Vagina (tissue), 2 donors: ENCODE measurements at places on chromosomes 16 and 17. TPM values are rescaled to one million over a fixed set of nuclear protein-coding genes. Genes with fewer than 3 reads are reported as not detected.

Gene CHST4
- not detected for total RNA-seq

DNA sequence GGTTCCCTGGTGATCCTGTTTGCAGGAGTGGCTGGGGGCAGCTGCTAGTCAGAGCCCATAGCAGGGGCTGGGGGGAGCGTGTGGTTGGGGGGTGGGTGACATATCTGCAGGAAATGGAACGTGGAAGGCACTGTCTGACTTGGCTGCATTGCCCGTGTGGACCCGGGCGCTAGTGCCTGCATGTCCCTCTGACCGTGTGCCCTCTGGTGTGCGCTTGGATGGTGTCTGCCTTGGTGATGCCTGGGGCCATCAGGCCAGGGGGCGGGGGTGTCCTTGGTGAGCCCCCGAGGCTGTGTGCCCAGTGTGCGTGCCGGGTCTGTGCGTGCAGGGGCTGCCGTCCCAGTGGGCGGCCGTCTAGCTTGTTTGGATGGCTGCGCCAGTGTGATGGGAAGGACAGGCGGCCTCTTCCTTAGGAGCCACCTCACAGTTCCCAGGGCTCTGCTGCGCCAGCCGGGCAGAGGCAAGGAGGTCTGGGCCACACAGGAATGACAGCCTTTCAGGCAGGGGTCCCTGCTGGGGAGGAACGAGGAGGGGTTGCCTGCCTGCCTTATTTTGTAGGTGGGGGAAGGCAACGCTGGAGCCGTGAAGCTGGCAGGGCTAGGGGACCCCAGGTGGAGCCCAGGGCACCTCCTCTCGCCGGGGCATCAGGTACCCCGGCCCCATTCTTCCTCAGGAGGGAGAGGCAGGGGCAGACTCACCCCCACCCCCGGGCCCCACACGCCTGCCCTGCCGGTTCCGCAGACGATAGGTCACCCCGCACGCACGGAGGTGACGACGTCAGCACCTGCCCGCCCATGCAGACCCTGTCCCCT, 693 bp downstream of the NDRG4 start:
- peaks cover 3% of the 10 kb centered on the region for H3K36me3 ChIP-seq
- peak overlapping the region; percentile 32 for H3K4me3 ChIP-seq
- H3K4me1 ChIP-seq, result peaks cover 20% of the 10 kb centered on the region
- no peaks in the 10 kb centered on the region for H3K27me3 ChIP-seq

GRCh38 chr16:89498839-89499238, 8.5 kb upstream of the ANKRD11 start:
- H3K27ac ChIP-seq, result no peak overlapping the region
- no peaks in the 10 kb centered on the region for H3K36me3 ChIP-seq
- DNase-seq, result no peak
- peaks cover 8% of the 10 kb centered on the region for H3K4me1 ChIP-seq
- H3K4me3 ChIP-seq, result no peak overlapping the region

- no peaks in the 10 kb centered on the region for H3K36me3 ChIP-seq
- DNase-seq, result no peak
- H3K27ac ChIP-seq, result no peak overlapping the region
These were observed 41.6 kb upstream of the TNRC6C start for GRCh38 chr17:77916703-77917481.

DNA sequence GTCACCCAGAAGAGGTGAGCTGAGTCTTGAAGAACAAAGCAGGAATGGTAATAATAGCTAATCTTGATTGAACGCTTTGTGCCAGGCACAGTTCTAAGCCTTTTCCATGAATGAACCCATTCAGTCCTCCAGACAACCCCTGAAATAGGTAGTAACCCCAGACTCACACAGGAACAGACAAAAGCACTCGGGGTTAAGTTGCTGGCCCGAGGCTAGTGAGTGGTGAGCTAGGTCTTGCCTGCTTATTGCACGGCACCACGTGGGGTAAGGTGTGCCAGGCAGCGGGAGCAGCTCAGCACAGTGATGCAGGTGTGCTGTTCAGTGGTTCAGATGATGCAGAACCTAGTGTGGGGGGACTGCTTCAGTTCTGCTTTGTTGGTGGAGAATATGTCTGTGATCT, 181.6 kb downstream of the RAB11FIP4 start:
- H3K4me3 ChIP-seq, result no peak overlapping the region
- no peaks in the 10 kb centered on the region for H3K36me3 ChIP-seq
- H3K4me1 ChIP-seq, result peaks cover 46% of the 10 kb centered on the region
- no peak for DNase-seq

Gene DNAH17
- total RNA-seq, result 2.0 TPM

DNA sequence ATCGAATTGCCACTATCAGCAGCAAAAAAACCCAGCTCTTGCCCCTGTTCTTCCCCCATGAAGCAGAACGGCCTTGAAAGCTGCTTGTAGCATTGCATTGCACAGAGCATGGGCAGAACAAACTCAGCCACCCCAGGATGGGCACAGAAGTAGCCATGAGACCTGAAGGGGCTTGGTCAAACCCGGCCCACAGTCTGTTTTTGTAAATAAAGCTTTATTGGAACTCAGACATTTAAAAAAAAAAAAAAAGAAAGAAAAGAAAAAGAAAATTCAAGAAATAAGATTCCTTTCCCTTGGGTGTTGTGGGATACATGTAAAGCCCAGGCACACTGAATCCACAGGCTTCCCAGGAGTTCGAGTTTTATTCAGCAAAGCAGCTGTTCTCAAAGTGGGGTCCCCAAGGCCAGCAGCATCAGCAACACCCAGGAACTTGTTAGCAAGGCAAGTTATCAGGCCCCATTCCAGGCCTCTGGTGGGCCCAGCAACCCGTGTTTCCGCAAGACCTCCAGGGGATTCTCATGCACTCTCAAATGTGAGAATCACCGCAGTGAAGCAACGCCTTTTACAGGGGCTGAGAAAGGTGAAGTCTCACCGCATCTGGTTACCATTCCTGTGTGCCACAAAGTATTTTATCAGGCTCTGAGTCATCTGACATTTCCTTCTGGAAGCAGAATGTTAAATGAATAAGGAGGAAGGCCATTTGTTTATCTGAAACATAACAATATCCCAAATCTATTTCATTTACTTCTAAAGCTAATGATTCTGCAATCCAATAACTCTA, 108.2 kb downstream of the SLC39A11 start:
- H3K4me3 ChIP-seq, result no peak overlapping the region
- H3K36me3 ChIP-seq, result no peaks in the 10 kb centered on the region
- H3K27ac ChIP-seq, result no peak overlapping the region
- no peaks in the 10 kb centered on the region for H3K4me1 ChIP-seq

Gene CCL16
- not detected for total RNA-seq

DNA sequence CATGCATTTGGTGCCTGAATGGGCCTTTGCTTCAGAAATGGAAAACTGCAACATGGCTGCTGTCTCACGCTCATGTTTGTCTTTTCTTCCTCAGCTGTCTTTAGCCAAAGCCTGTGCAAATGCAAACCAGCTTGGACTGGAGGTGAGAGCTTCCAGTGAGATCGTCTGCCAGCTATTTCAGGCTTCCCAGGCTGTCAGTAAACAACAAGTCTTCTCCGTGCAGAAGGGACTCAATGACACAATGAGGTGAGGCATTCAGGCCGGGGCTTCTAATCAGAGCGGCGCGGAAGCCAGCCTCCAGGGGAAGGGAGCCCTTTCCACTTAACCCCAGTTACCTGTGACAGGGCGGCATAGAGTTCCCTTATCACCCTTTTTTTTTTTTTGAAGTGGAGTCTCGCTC, 14.3 kb downstream of the CCNF start:
- no peak for DNase-seq
- H3K36me3 ChIP-seq, result no peaks in the 10 kb centered on the region
- no peak overlapping the region for H3K27ac ChIP-seq
- H3K27me3 ChIP-seq, result no peaks in the 10 kb centered on the region
- no peaks in the 10 kb centered on the region for H3K4me1 ChIP-seq

Gene TEX19
- total RNA-seq, result not detected

Gene SYNRG
- 42.2 TPM for total RNA-seq

Gene PALB2
- 10.1 TPM for total RNA-seq

GRCh38 chr17:38456031-38456815, 28.0 kb downstream of the ARHGAP23 start:
- H3K4me3 ChIP-seq, result no peak overlapping the region
- peak overlapping the region; percentile 76 for H3K27ac ChIP-seq
- H3K27me3 ChIP-seq, result no peaks in the 10 kb centered on the region
- no peak for DNase-seq
- H3K36me3 ChIP-seq, result no peaks in the 10 kb centered on the region
- peaks cover 56% of the 10 kb centered on the region for H3K4me1 ChIP-seq

DNA sequence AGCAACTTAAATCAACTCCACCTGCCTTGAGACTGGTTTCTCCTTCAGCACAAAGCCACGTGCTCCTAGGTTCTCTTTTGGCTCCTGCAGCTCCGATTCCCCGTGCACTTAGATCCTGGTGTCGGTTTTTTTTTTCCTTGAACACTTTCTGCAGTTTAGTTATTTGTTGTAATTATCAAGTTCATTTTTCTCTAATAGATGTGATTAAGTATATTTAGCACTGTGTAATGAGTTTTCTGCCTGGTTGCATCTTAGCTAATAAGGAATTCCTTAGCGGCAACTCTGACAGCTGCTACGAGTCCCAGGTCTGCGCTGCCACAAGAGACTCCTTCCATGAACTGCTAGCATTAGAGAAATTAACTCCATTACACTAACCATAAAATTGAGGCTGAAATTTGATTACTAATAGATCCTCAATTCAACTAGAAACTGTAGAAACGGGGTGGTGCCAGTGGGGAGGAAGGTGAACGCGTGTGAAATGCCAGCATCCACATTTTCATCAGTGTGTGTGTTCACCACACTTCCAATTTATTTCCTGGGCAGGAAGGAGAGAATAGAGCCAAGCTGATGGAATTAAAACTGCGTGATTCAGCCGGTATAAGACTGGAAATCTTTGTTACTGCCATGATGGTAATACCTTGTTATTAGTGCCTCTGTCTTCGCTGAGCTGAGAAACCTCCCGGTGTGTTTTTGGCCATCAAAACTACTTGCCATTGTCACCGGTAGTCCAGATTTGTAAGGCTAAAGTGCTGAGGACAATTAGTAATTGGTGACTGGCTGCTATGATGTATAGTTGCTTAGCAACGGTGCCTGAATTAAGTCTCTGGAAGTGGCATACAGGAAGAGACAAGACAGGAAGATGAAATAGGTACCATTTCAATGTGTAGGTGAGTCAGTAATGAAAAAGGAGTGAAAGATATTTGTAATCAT, 232.4 kb downstream of the IRX3 start:
- H3K36me3 ChIP-seq, result no peaks in the 10 kb centered on the region
- no peak overlapping the region for H3K4me3 ChIP-seq
- H3K4me1 ChIP-seq, result peaks cover 20% of the 10 kb centered on the region

DNA sequence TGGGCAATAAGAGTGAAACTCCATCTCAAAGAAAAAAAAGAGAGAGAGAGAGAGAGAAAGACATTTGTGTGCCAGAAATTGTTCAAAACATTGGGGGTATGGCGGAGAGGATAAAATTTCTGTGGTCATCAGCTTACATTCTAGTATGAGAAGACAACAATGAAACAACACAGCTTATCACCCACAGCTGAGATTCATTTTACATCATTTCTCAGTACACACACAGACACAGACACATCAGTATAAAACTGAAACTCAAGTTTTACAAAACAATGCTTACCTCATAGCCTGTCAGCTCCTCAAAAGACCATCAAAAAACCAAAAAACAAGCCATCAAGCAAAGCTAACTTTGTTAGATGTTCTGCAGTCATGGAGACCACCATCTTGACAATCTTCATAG, 31.4 kb upstream of the CNEP1R1 start:
- H3K27me3 ChIP-seq, result no peaks in the 10 kb centered on the region
- no peak for DNase-seq
- no peak overlapping the region for H3K27ac ChIP-seq
- H3K4me1 ChIP-seq, result no peaks in the 10 kb centered on the region
- no peaks in the 10 kb centered on the region for H3K36me3 ChIP-seq

DNA sequence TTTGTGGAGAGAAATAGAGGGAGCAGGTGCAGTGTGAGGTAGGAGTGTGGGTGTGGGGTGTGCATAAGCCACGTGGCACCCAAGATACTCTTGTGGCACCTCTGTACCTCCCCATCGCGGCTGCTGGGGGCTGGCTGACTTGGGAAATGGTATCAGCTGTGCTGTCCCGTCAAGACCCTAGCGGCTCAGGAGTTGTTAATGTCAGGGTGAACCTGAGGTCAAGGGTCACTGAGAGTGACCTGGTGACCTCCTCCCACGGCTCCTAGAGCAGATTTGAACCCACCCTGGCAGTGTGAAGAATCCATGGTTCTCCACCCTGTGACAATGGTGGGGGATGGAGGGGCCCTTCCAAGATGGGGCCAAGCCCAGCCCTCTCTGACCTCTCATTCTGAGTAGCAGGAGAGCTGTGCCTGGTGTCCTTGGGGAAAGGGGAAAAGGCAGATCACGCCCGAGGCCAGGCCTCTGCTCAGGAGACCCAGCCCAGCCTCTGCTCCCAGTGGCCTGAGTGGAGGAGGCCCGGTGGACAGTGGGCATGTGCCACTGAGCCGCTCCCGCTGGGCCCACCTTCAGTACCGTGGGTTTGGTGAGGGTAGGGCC, 3.0 kb upstream of the WFIKKN2 start:
- H3K4me1 ChIP-seq, result peaks cover 31% of the 10 kb centered on the region
- H3K27me3 ChIP-seq, result no peaks in the 10 kb centered on the region
- H3K27ac ChIP-seq, result no peak overlapping the region
- H3K36me3 ChIP-seq, result no peaks in the 10 kb centered on the region

Gene TPSD1
- total RNA-seq, result 7.1 TPM

DNA sequence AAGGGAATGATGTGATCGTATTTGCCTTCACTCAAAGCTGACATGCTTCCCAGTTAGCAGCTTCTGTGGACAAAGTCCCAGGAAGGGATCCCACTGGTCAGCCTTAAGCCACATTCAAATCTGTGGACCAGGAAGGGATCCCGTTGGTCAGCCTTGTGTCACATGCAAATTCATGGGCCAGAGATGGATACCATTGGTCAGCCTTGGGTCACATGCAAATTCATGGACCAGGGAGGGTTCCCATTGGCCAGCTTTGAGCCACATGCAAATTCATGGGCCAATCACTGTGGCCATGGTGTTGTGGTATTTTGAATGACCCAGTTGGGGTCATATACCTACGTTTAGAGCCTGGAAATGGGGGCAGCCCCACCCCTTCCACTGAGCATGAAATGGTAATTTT, 201.6 kb downstream of the HS3ST4 start:
- no peaks in the 10 kb centered on the region for H3K27me3 ChIP-seq
- DNase-seq, result no peak
- H3K4me3 ChIP-seq, result no peak overlapping the region
- H3K36me3 ChIP-seq, result no peaks in the 10 kb centered on the region

GRCh38 chr17:48004983-48005382, 32.6 kb downstream of the COPZ2 start:
- no peak overlapping the region for H3K4me3 ChIP-seq
- H3K27me3 ChIP-seq, result no peaks in the 10 kb centered on the region
- H3K36me3 ChIP-seq, result no peaks in the 10 kb centered on the region
- H3K27ac ChIP-seq, result no peak overlapping the region
- peaks cover 12% of the 10 kb centered on the region for H3K4me1 ChIP-seq

DNA sequence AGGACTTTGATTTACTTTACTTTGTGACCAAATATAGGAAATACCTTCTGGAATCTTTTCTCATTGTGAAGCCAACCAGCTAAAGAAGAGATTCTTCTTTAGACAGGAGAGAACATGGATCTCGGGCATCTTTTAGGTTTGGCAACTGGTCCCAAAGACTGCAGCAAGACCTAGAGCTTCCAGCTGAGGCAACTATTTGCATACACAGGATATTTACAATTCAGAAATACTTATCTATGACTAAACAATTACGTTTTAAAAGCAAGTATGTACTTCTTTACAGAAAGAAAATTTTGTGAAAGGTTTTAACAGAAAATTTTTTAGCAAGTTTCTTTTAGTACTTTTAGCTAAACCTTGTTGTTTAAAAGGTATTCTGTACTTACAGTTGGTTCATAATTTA, 106.5 kb downstream of the MAP2K4 start:
- H3K27me3 ChIP-seq, result no peaks in the 10 kb centered on the region
- peaks cover 4% of the 10 kb centered on the region for H3K4me1 ChIP-seq
- H3K4me3 ChIP-seq, result no peak overlapping the region
- H3K27ac ChIP-seq, result no peak overlapping the region

Gene ATP2A1
- not detected for total RNA-seq

GRCh38 chr17:28968231-28968913, 17.1 kb upstream of the PHF12 start:
- no peak for DNase-seq
- H3K27me3 ChIP-seq, result no peaks in the 10 kb centered on the region
- no peak overlapping the region for H3K4me3 ChIP-seq

Gene SULT1A1
- total RNA-seq, result 11.5 TPM

Gene G6PC1
- total RNA-seq, result not detected
